ENCODE measurements at places on chromosomes 11 and 22.

GRCh38 chr11:416757-417621, 2.2 kb upstream of the SIGIRR start:
- DNase-seq, result no peak

DNA sequence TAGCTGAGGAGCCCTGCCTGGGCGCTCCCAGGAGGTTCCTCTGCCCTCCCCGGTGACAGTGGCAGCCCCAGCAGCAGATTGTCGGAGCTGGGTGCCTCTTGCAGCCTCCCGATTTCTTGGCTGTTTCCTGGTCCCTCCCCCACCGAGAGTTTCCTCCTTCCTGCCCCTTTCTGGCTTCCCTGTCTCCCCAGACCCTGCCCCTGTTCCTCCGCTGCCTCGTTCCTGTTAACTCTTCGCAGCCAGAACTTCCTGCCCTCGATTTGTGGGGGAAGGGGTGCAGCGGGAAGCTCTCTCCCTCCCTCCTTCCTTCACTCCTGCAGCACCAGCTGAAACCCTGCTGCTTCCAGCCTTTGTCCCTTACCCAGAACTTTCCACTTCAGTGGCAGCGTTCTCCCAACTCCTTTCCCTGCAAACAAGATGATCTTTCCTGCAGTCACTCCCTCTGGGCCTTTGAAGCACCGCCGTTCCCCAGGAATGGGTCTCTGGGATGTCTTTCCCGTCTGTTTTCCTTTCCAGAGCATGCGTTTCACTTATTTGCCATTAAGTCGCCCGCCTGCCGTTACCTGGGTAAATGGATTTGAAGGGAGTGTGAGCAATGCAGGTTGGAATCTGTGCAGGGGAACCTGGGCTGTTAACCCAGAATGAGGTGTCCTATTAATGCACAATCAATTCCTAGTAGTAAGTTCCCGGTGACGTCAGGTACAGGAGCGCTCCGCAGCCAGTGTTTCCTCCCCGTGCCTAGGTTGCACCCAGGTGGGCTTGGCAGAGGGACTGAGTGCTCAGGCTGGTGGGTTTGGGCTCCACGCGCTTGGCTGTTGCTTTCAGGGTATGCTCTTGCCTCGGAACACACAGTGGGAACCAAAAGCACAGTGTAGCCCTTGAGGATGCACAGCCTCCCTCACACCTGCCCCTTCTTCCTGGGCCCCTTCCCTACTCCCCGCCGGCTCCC, 4.3 kb downstream of the GRK2 start:
- DNase-seq, result no peak

DNA sequence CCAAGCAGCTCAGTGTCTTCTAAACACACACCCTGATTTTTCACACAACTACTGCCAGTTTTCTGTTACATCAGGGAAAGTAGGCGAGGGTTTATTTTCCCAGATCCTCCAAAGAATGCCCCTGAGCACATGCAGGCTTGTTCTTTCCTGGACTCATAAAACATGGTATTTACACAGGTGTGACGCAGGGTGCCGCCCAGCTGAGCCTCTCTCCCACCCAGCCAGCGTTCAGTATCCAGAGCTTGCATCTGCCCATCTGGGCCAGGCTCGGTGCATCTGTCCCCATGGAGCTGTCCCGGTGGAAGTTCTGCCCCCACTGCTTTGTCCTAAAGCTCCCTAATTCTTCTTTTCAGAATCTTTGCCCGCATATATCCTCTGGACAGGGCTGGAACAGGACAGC, 44.8 kb upstream of the ISX start:
- DNase-seq, result no peak

- no peak for DNase-seq
Measured at GRCh38 chr11:69721106-69721505, 17.3 kb upstream of the FGF19 start.

DNA sequence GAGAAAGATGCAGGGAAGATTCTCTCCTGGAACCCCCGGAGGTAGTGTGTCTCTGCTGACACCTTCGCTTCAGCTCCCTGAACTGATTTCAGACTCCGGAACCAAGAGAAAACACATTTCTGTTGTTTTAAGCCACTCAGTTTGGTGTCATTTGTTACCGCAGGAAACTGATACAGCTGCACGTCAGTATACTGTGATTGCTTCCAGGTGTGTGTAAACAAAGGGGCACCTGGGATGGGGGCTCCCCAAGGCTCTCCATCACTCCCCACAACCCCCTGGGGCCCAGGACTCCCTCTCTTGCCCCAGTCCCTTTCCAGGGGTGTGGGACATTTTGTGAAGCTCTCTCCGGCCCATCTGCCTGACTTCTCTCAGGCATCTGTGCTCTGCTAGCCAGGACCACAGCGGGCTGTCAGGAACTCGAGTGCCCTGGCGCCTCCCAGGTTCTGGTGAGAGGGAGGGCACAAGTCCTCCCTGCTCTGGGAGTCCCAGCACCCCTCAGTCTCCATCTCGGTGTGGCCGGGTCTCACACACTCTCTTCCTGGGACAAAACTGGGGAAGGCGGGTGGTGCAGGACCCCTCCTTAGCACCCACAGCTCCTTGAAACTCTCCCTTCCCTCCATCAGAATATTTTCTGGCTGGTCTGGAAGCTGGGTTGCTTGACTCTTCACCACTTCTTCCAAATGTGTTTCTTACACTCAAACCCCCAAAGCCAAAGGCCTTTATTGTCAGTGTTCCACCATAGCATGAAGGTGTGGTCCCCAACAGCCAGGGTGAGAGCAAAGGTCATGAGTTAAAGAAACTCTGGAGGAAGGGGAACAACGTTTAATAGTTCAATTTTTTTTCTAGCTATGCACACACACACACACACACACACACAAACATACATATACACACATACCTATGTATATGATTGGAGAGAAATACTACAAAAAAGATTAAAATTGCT, 35.0 kb upstream of the TSKU start:
- DNase-seq, result no peak

All from hypothalamus (tissue), 51 donors.